NCI-H2081 (cell line): ENCODE measurements at places on chromosomes 7 and 10.

DNA sequence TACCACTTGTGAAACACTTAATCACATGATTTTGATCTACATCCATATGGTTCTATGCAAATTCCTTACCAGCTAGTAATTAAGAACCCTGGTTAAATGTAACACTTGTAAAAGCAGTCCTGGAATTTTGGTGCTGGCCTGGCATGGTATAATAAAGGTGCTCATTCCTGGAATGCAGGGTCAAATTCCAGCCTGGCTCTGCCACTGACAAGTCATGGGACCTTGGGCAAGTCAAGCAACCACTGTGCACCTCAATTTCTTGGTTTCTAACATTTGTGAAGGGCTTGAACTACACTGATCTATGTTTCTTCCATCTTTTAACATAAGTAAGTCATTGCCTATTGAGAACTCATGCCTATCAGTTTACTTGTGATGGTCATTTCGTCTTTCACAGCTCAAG is 91.9 kb upstream of the PIK3CG start:
- no peak for DNase-seq

DNA sequence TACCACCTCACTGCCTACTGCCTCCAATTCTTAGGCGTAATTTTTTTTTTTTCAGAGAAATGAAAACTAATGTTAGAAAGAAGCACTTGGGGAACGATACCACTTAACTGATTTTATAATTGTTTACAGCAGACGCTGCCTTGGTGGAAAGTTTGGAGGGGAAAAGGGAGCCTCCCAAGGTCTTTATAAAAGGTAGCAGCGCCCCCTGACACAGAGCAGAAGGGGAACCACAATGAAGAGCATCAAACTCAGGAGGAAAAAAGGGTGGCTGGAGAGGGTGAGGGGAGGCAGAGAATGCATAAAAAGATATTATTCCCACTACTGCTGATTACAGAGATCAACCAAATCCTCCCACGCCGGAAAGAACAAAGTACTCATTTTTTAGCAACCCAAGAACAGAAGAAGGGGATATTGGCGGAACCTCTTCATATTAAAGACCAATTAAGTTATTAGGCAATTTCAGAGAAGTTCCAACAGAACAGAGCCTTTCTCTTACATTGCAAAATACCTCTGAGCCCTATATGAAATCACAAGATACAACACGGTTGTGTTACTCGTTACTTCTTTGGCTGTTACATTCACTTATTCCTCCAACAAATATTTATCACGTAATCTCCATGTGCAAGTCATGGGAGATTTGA is 135.8 kb downstream of the TEX36 start:
- DNase-seq, result no peak

GRCh38 chr7:122914812-122915211 is 28.6 kb upstream of the CADPS2 start:
- no peak for DNase-seq

DNA sequence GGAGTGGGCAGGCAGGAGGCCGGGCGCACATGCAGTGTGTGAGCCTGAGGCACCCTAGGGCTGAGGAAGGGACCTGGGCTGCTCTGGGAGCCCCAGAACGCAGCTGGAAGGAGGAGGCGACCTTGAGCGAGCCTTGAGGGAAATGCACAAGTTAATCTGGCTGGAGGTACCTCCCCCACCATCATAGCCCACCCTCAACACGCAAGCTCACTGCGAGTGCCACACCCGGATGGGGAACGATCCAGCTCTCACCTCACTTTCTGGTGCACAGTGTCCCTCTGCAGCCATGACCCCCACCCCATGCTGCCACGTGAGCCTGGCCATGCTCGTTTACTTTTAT is 162.4 kb upstream of the PPP2R2D start:
- no peak for DNase-seq

DNA sequence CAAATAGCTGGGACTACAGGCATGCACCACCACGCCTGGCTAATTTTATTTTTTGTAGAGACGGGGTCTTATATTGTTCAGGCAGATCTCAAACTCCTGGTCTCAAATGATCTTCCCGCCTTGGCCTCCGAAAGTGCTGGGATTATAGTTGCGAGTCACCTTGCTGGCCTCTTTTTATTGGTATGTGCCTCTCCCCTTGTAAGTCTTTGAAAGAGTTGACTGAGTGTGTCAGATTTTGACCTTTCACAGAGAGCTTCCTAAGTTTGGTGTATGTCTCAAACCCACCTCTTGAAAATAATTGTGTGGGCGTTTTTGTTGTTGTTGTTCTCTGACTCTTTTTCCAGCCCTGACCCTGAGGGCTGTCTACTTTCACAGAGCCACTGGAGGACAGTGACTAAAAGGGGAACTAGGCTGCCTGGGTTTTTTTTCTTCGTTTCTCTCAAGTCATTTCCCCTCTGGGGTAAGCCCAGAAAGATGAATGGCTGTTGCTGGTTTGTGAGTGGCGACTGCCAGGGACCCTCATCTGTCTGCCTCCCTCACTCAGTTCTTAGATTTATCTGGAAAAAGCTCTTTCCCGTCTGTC is 262.8 kb downstream of the ZEB1 start:
- no peak for DNase-seq

DNA sequence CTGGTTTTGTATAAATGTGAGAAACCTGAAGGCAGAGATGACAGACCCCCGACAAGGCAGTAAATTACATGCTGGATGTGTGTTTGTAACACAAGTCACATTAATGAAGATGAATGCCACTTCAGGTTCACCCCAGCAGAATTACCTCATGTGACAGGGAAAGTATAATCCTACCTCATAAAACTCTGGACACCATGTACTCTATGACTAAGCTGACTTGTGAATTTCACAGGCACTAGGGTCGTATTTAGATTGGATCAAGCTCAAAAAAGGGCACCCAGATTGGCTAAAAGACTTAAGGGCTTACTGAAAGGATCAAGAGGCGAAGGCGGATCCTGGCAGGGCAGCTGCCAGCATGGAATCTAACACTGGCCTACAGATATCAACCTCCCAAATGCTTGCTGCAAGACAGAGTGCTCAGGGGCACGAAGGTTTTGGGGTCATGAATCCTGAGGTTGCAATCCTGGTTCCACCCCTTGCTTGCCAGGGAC is 161.4 kb downstream of the PIP4K2A start:
- DNase-seq, result peak; percentile 26

DNA sequence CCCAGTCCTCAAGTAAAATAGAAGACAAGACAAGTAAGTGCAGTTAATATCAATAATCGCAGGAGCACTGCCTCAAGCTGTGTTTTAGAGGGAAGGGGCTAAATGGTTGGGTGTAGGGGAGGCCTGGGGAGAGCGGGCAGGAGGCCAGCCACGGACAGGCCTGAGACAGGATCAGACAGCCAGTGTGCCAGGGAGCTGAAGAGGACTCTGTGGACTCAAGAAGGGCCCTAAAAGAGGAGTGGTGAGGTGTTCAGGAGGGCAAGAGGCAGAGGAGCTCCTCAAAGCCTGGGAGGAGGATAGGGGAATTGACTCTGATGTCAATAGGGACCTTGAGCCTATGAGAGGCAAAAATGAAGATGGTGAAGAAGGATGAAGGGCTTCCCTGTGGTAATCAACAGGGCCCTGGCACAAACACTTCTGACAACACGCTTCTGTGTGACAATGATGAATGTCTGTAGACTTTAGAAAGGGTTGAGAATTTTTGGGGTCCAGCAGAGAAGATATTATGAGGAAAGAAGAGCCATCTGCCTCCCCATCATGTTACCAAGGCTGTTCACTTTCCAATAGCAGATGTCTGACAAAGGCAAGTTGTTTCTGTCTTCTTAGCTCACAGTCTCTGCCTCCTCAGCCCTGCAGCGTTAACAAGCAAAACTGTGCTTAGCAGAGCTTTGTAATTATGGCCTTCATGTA is 2.4 kb upstream of the PTPRE start:
- DNase-seq, result no peak

DNA sequence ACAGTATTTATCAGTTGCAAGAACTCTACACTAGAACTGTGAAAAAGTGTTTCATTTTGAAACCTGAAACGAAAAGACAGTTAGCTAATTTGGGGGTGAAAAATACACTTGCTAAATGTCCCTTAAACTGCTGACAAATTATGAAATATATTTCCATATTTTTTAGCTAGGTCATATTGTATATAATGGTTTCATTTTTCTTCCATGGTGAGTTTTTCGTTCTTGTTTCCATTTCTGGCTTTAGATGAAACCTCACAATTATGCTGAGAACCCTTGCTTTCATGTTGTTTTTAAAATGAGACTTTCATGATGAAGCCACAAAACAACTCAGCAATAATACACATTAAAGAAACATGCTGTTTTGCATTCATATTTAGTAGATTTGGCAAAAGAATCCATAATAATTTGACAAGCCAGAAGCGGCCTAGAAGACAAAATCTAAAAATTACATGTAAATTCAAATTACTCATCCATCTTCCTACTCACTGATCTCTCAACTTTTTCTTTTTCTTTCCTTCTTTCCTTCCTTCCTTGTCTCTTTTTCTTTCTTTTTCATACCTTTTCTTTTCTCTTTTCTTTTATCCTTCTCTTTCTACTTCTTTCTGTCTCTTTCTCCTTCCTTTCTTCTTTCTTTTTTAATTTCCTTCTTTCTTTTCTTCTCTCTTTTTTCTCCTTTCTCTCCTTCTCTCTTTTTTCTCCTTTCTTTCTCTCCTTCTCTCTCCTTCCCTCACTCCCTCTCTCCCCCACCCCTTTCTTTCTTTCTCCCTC is 46.5 kb upstream of the ITGB8 start:
- DNase-seq, result no peak

DNA sequence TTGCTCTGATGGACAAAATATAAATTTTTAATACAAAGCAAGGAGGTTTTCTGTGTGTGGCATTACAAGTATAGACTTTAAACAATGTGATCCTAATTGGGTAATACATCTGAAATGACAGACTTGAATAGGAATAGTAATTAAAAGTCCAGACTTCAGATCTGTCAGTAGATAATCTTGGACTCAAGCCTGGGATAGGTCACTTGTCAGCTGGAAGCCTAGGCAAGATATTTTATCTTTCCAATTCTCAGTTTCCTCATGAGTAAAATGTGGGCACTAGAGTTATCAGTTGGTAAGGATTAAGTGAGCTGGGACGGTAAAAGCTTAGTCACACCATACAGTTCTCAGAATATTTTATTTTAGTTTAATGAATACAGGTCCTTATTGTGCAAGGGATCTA is 10.4 kb upstream of the ZMYND11 start:
- no peak for DNase-seq

- no peak for DNase-seq
Observed at GRCh38 chr10:112471878-112472487, 25.0 kb downstream of the VTI1A start.

- DNase-seq, result no peak
Observed at GRCh38 chr10:79191951-79192676, 123.3 kb downstream of the ZMIZ1 start.

- no peak for DNase-seq
Observed at GRCh38 chr7:98985406-98985805, 107.1 kb downstream of the TRRAP start.

- no peak for DNase-seq
Observed at GRCh38 chr10:11450427-11450826, 161.0 kb downstream of the USP6NL start.

DNA sequence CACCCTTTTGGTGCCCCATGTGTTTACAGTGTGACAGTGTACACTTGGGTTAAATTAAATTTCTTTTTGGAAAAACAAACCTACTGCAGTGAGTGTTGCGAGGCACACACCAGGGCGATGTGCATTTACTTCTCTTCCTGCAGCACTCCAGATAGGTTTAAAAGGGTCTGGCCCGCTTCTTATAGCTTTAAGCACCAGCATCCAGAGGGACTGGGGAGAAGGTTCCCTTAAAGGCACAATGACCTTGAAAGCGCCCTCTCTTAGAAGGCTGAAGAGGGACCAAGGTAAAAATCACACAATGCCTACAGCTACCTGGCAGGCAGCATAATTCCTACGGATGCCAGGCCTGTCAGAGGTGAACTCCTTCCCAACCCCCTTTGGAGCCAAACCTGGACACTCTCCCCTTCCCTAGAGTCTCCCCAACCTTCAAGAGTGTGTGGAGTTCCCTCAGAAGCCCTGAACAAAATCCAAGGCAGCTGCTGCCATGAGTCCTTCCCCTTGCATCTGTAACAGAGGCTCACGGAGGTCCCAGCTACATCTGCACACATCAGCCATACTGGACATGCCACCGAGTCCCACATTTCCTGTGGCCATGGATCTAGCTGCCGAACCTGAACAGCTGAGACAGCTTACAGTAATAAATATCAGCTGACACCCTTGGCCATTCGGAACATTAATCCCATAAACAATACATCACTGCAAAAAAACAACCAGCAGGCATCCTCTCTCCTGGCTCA is 33.2 kb downstream of the TRIM8 start:
- no peak for DNase-seq

DNA sequence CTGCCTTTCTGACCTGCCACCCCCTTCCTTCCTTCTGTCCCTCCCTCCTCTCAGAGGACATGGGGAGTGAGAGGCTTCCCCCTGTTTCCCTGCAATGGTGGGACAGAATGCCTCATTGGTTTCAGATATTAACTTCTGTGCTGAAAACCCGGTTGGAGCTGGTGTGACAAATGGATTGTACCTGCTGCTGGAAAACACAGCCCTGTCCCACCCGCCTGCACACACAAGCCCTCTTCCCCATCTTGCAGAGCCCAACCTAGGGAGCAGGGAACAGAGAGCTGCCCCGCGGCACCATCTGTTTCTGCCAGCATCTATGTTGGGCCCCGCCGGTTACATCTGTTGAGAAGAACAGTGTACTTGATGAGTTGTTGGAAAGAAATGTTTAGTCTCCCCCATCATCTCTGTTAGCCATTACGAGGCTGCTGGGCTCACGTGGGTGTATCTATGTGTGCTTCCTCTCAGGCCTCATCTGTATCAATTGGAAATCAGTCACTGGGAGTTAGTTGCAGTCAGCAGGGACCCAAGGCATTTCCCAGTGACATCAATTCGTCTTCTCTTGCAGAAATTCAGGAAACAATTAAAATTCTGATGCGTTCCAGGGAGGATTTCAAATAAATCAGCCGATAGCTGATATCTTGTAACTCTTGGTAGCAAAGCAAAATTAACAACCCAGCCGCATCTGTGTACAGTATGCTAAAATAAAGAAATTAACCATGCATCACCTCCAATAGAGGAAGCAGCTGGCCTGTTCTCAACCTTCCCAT is 725.6 kb upstream of the GALNT17 start:
- no peak for DNase-seq

DNA sequence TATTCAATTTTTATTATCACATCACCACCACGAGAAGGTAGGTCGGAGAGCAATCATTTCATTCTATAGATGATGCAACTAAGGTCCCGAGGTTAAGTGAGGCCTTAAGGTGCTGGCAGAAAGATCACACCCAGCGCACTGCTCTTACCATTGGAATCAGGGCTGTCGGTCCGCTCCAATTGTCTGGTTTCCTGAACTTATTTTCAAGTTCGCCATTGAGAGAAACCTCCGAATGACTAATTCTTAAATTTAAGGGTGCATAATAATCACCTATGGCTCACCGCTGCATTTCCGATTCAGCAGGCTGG is 625 bp upstream of the GSTO2 start:
- DNase-seq, result no peak
